ENCODE measurements at places on chromosomes 6 and 20.
A peak's percentile ranks its signal among the peaks of the same experiment; 100 is the strongest.

GRCh38 chr6:1039191-1039590 lies 272.7 kb upstream of the FOXQ1 start:
- DNase-seq = no peak

- DNase-seq = no peak
Observed at GRCh38 chr6:145561095-145562072, 173.9 kb downstream of the EPM2A start.

GRCh38 chr6:155472886-155473285 lies 17.2 kb upstream of the NOX3 start:
- DNase-seq = no peak

DNA sequence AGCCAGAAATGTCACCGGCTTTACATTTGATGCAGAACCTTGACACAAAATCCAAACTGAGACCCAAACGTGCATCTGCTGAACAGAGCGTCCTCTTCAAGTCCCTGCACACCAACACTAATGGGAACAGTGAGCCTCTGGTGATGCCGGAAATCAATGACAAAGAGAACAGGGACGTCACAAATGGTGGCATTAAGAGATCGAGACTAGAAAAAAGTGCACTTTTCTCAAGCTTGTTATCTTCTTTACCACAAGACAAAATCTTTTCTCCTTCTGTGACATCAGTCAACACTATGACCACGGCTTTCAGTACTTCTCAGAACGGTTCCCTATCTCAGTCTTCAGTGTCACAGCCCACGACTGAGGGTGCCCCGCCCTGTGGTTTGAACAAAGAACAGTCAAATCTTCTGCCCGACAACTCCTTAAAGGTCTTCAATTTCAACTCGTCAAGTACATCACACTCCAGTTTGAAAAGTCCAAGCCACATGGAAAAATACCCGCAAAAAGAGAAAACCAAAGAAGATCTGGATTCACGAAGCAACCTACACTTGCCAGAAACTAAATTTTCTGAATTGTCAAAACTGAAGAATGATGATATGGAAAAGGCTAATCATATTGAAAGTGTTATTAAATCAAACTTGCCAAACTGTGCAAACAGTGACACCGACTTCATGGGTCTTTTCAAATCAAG lies 108.4 kb downstream of the RTN4IP1 start:
- DNase-seq = peak; percentile 88

- no peak for DNase-seq
Observed at GRCh38 chr6:128919412-128920180, 36.7 kb downstream of the LAMA2 start.

- no peak for DNase-seq
Observed at GRCh38 chr6:149342525-149342924, 25.0 kb downstream of the TAB2 start.

- no peak for DNase-seq
Observed at GRCh38 chr6:80872951-80873308, 766.5 kb downstream of the BCKDHB start.
